ENCODE measurements at places on chromosomes 1 and 21.

GRCh38 chr1:43570715-43571114, 40.0 kb downstream of the PTPRF start:
- no peak for DNase-seq

DNA sequence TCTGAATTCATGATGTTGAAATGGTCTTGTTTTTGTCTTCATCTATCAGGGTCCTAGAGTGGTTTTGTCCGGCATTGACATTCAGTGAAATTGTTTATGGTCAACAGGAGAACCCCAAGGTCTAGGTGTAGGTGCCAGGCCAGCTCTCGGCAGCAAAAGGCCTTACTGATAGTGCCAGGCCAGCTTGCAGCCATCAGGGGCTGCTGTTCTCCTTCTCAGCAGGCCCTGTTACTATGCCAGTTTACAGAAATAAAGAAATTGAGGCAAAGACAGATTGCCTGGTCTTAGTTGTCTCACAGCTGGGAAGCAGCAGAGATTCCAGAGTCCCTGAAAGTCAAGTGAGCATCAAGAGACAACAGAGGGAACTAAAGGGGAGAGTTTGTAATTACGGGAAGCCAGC, 12.0 kb downstream of the HMGB4 start:
- DNase-seq: no peak

- no peak for DNase-seq
Measured at GRCh38 chr1:30147188-30147587, 576.2 kb downstream of the MATN1 start.

DNA sequence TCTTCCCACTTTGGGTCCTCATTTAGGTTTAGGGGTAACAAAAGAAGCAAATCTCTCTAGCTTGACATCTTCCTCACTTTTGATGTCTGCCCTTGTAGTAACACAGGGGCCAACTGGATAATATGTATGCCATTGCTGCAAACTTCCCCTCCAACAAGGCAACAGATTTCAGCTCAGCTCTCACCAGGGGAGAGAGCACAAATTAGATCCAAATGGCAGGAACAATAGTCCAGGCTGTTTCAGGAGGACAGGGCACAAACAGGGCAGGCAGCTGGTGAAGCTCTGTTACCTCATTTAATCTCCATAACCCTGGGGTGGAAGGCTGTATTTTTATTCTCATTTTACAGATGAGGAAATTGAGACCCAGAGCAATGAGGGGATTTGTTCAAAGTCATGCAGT, 4.3 kb upstream of the PIK3R3 start:
- DNase-seq: no peak

GRCh38 chr1:12150456-12151200, 16.2 kb upstream of the TNFRSF1B start:
- peak; percentile 55 for DNase-seq

GRCh38 chr1:184194236-184194635, 142.7 kb downstream of the TSEN15 start:
- DNase-seq: no peak

DNA sequence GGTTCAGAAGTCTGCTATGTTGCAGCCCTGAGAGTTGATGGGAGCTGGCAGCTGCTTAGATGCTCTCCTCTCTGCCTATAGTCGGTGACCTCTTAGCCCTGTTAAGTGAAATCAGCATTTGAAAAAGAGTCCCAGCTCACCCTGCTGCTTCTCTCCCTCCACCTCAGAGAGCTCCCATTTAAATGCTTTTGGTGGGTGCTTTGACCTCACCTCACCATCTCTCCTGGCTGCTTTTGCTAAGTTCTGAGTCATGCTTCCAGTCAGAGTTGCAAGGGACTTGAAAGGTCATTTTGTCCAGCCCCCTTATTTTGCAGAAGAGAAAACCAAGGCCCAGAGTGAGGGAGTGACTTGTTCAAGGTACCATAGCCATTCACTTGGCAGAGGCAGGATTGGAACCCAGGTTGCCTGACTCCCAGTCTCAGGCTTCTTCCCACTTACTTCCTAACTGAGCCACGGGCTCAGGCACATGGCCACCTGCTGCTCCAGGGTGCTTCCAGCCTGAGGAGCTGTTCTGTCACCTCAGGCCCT, 3.3 kb downstream of the MAPKAPK2 start:
- DNase-seq: no peak

DNA sequence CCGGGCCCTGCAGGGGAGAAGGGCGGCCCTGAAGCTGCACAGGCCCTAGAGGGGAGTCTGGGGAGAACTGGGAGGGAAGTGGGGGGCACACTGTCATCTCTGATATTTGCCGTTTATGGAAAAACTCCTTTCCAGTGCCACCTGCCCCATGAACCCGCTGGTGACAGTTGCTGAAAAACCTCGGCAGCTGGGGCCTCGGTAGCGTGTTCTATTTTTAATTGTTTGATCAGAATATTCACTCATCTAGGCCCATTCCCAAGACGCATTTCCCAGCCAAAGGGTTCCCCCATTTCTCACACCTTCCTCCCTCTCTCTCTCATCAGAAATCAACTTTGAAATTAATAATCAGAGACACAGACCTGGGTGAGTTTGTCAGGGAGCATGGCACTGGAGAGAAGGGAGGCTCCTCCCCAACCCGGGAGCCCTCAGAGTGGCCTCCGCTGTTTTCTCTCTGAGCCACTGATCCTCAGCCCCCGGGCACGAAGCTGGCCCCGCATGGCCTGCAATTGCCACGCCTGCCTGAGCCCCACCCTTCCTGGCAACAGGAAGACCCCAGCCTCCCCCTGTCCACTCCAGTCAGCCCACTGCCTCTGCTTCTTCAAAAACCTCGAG, 111.1 kb downstream of the CASZ1 start:
- DNase-seq: no peak

- DNase-seq: no peak
Measured at GRCh38 chr21:46125846-46126301, 28.0 kb downstream of the COL6A2 start.

- DNase-seq: peak; percentile 52
Measured at GRCh38 chr21:17793246-17794123, 25.7 kb downstream of the C21orf91 start.

DNA sequence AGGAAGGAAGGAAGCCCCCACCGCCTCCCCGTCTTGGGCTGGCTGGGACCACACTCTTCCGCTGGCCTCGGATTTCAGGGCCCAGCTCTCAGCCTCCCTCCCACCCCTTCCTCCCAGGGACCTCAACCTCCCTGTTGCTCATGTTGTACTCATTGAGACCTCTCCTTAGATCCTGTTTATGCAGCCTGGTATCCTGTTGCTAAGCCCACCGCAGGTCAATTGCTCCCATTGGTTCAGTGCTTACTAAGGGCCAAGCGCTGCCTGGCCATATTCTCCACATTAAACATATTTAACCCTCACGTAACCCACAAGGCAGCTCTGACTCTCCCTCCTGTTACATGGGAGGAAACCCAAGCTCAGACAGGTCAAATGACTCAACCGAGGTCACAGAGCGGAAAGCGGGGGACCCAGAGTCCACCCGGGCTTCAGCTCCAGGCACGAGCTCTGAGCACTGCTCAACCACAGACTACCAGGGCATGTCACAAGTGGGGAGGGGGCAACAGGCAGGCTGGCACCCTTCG, 23.2 kb upstream of the H6PD start:
- DNase-seq: no peak

DNA sequence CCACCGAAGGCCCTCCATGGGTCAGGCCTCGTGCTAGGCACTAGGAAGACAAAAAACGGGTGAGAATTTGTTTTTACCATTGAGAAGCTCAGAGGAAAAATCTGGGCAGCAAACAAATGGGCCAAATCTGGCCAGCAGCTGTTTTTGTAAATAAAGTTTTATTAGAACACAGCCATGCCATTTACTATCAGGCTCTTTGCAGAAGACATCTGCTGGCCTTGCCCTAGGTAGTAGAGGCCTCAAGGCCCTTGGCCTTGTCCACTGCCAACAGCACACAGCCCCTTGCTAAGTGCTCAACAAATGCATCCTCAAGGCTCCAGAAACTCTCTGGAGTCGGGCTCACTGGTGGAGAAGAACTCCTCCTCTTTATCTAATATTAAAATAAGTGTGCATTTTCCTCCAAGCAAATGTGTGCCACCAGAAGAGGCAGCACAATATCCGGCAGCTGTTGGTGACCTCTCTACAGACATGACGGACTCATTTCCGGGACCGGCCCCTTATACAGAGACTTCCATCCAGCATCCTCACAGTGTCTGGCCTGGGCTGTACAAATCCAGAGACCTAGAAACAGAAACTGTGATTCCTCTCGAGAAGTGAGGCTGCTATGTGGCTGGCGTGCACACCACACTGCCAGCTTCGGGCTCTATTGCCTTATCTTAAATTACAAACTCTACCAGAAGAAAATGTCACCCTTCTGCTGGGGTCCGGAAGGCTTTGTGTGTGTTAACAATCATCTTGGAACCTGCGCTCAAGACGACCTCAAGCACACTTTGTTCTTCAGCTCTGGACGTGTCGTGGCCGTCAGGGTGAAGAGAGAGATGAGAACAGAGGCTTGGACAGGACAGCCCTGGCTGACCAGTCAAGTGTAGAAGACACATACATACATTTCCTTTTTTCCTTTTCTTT, 203.9 kb downstream of the TOMM20 start:
- peak; percentile 30 for DNase-seq

DNA sequence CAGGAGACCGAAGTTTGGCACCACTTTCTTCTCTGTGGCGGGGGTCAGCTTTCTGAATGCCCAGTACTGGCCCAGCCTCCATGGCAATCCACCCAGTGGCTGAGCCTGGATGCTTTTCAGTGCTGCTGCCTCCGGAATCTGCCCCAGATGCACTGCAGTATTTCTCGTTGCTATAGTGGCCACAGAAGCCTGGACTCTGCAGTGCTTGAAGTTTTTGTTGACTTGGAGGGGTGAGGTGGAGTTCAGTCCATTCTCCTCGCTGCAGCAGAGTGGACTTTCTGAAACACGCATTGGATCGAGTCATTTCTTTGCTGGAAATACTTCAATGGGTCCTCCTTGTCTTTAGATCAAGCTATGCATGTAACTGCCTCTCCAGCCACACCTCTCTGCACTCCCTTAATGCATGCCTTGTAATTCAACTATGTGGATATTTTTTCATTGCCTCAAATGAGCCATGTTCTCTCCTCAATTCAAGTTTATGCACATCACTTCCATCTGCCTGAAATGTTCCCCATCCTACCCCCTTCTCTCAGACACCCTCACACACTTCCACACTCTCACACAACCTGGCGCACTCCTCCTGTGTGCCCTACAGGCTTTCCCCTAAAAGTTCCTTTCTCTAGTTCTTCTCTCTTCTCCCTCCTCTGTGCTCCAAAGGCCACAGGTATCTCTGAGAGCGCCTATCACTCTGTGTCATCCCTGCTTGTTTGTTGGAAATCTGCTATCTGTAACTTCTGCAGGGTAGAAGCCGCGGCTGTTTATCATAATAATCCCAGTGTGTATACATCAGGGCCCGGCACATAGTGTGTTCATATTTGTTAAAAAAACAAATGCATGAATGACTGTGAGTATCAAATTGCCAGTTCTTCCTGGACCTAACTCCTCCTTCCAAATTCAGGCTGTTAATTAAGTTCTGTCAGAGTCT, 16.5 kb downstream of the ADAM30 start:
- DNase-seq: no peak

GRCh38 chr1:8092657-8093056, 66.5 kb upstream of the ERRFI1 start:
- DNase-seq: no peak

- no peak for DNase-seq
Measured at GRCh38 chr1:64515427-64515826, 45.5 kb downstream of the CACHD1 start.

DNA sequence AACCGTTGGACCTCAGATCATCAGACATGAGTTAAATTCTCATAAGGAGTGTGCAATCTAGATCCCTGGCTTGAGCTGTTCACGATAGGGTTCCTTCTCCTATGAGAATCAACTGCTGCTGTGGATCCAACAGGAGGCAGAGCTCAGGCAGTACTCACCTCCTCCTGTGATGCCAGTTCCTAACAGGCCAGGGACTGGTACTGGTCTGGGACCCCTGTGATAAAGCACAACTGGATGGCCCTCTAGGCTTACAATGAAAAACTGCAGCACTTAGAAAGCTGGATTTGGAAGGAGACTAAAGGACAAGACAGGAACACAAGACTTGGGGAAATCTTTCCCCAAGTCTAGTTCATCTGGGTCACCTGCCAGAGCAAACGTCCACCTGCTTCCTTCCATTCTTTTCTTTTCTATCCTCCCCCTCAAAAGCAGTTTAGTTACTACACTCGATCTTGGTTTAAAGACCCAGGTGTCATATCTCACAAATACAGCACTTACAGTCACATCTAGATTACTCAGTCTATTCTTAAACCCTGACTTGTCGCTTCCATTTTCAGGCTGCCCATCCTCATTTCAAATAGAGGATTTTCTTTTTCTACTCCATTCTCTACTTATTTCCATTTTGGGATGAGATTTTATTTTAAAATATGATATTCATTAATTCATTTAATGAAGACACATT, 59.8 kb downstream of the PTPN14 start:
- no peak for DNase-seq

DNA sequence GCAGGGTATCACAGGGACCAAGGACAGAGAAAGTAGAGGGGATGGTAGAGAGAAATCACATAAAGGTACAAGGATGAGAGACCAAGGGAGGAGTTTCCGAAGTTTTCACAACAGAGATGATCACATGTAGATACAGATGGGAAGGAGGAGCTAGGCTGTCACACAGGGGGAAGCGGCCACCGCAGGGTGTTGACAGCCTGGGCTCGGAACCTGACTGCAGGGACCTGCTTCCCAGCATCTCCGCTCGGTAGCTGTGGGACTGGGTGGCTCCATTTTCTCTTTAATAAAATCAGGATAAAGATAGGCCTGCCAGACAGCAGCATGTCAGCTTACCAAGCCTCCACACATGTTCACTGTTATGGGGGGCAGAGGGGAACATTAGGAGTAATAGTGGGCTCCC, 32.3 kb downstream of the CDCA8 start:
- DNase-seq: no peak

DNA sequence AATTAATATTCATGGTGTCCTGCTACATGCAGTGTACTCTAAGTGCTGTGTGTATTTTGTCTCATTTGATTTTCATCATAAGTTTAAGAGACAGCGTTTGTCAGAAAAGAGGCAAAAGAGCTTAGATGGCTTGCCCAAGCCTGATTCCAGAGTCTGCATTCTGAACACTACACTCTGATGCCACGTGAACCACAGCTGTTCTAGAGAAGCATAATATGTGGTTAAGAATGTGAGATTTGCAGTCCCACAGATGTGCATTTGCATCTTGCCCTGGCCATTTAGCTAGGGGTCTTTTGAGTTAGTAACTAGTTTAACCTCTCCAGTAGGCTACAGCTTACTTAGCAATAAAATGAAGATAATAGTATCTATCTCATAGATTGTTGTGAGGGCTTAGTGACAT, 9.2 kb upstream of the GADD45A start:
- no peak for DNase-seq

GRCh38 chr1:67788904-67789303, 44.4 kb downstream of the GNG12 start:
- DNase-seq: no peak

All from B cell (primary cell).